ENCODE measurements at places on chromosomes 2 and 18.

GRCh38 chr2:42493468-42494354 is at the start of gene KCNG3:
KCNG3 (minus strand) TSS chr2:42493982; CDS start chr2:42493501, 481 bp downstream.
- peaks cover 34% of the 10 kb centered on the region for H3K27me3 ChIP-seq
- no peak for DNase-seq
- H3K4me3 ChIP-seq = peak within 1 kb of the TSS; percentile 91
- peak within 1 kb of the TSS; percentile 75 for H3K27ac ChIP-seq
- H3K4me1 ChIP-seq = peaks cover 5% of the 10 kb centered on the region
- peaks cover 2% of the 10 kb centered on the region for H3K36me3 ChIP-seq

GRCh38 chr2:128552806-128553551 is 234.3 kb upstream of the HS6ST1 start:
- DNase-seq = no peak
- H3K4me3 ChIP-seq = no peak overlapping the region
- H3K27ac ChIP-seq = no peak overlapping the region
- H3K4me1 ChIP-seq = no peaks in the 10 kb centered on the region

- no peak overlapping the region for H3K27ac ChIP-seq
- H3K36me3 ChIP-seq = no peaks in the 10 kb centered on the region
- H3K4me1 ChIP-seq = no peaks in the 10 kb centered on the region
- no peak overlapping the region for H3K4me3 ChIP-seq
Measured at GRCh38 chr18:55634545-55634944, 46.6 kb upstream of the TCF4 start.

DNA sequence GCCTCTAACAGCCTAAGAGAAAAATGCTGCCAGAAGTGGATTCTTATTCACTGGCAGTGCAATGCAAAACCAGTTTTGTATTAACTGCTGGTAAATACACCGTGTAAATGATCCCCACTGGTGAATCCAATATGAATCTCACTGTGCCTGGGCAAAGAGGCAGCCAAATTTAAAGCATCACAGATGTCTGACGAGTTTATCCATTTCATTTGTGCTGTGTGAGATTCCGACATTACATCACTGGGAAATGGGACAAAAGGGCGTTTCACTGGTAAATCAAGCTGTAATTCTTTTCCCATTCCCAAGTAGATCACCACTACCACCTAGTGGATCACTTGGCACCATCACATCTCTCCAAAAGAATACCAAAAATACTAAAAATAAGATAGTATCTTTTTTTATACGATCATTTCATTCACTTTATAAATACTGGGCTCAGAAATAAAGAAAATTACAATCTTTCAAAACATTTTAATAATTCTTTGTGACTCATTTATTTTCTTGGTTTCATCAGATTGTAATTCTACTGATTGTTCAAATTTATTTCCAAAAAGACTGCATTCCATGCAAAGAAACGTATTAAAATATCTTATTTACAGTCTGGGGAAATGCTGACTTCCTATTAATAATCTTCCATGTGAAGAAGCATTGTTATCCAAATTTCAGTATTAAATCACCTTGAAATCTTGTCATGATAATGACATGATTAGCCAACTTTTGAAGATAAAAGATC is 125.6 kb downstream of the GRB14 start:
- no peak overlapping the region for H3K27ac ChIP-seq
- H3K4me1 ChIP-seq = no peaks in the 10 kb centered on the region
- DNase-seq = no peak

DNA sequence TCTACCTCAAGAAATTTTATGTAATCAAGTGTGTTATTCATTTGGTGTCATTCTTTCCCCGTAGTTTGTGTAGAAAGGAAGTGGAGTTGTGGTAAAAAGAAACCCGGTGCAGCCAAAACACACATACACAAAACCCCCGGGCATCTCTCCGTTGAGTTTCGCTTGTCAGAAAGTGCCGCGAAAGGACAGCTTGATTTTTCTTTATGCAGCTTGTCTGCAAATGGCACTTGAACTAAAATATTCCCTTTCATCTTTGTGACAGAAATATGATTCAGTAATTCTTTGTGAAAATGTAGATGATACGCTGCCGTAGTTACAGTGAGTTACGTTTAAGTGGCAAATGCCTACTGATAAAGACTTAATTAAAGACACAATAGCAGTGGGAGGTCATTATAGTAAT is 268.8 kb upstream of the SPRED2 start:
- no peak for DNase-seq
- no peak overlapping the region for H3K27ac ChIP-seq
- no peaks in the 10 kb centered on the region for H3K4me1 ChIP-seq
- H3K4me3 ChIP-seq = no peak overlapping the region

Measured in central memory CD8-positive, alpha-beta T cell (primary cell).